SIG-M5 (cell line): ENCODE measurements at places on chromosomes 6 and 20.

GRCh38 chr6:170266061-170266825 is 24.6 kb downstream of the DLL1 start:
- DNase-seq: no peak

- no peak for DNase-seq
Observed at GRCh38 chr6:91580635-91581034, 993.8 kb upstream of the MAP3K7 start.

- no peak for DNase-seq
Observed at GRCh38 chr6:151763303-151763702, 44.2 kb upstream of the ESR1 start.

GRCh38 chr6:4948781-4949450 is 54.9 kb downstream of the RPP40 start:
- no peak for DNase-seq

GRCh38 chr6:61688165-61688564 is 597.9 kb downstream of the KHDRBS2 start:
- no peak for DNase-seq

DNA sequence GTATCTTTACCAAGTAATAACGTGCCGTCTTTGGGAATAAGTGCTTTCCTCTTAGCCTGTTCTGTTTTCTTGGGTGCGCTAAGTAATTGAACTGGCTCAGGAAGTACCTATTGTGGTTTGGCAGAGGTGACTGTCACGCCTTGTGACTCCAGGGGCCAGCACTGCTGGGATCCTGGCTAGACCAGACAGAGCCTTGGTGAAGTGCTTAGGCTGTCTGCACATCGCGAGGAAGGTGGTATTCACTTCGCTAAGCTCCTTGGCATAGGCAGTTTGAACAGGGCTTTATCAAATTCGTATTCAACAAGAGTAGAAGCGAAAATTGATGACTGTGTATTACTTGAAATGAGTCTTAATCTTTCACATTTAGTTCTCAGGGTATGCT is 17.6 kb downstream of the PRDM1 start:
- no peak for DNase-seq

DNA sequence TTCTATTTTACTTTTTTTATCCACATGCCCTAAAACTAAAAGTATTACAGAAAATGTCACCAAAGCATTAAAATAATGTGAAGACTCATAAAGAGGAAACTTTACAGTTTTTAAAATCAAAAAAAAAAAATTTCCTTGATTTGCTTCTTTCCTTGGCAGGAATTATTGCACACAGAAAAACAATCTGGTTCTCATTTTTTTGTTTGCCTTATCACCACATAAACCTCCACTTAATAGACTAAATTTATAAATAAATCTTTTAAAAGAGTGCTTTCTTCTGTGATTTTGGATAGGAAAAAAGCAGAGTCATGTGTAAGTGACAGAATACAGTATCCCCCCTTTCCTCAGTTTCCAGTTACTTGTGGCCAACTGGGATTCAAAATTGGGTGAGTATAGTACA is 695.1 kb upstream of the CITED2 start:
- no peak for DNase-seq

GRCh38 chr20:13424174-13424833 is 203.2 kb downstream of the ISM1 start:
- DNase-seq: no peak

DNA sequence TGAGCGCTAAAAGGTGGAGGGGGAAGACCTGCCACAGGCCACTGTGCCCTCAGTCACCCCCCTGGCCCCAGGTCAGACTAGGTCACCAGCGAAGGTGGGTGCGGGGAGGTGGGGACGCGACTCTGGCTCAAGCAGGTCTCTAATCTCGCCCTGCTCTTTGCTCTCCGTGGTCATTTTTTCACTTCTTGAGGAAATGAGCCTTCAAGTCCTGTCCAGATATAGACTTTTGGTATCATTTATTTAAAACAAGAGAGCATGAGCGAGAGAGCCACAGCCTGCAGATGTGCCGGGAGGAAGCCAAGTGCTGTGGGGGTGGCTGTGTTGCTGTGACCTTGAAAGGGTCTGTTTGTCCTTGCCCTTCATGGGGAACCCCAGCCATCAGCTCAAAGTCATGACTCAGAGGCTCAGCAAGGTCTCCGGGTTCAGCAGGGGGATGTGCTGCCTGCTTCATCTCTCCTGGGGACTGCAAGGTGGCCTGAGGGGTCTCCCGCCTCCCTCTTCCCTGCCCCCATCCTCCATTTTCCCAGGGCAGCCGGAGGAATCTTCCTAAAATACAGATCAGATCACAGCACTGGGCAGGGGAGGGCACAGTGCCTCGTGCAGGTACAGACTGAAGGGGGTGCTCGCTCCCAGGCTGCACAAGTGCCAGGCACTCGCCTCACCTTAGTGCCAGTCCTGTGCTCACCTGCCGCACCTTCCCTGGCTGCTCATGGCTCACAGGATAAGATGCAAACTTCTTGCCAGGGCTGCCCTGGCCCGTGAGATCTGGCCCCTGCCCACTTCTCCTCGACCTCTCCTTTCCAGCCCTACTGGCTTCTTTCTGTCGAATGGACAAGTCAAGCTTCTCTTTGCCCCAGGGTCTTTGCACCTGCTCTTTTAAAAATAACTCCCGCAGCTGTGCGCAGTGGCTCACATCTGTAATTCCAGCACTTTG is 26.5 kb downstream of the SULF2 start:
- DNase-seq: no peak

- no peak for DNase-seq
Observed at GRCh38 chr6:39282774-39283173, 31.4 kb downstream of the KCNK17 start.

GRCh38 chr6:14094721-14095120 is 22.9 kb upstream of the CD83 start:
- DNase-seq: no peak
